ENCODE measurements at places on chromosomes 5 and 9.
A peak's percentile ranks its signal among the peaks of the same experiment; 100 is the strongest.

GRCh38 chr9:102507044-102507687 is 488.0 kb upstream of the CYLC2 start:
- DNase-seq, result no peak

GRCh38 chr9:83449983-83450382 is 88.2 kb downstream of the FRMD3 start:
- peak; percentile 67 for DNase-seq

DNA sequence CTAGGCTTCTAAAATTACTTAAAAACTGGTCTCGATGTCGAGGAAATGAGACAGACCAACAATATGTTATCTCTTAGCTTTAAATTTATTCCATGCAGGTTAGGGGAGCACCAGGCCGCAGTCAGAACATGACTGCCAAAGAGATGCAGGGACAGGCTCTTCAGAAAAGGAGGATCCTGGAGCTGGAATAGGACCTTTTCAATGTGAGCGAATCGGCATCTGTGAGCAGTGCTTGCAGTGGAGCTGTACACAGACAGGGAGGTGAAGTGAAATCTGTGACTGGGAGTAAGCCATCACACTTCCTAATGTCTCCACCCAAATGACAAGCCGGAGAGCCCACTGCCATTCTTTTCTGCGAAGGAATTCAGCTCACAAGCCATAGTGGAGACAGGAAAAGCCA is 78.2 kb downstream of the EFNA5 start:
- DNase-seq, result no peak

- no peak for DNase-seq
Observed at GRCh38 chr5:16707168-16707868, 90.5 kb upstream of the RETREG1 start.

All from kidney (tissue), 22 donors.